NCI-H2081 treated with DMSO at 0.1 percent for 48 hours (cell line): ENCODE measurements at places on chromosomes 12 and 14.

DNA sequence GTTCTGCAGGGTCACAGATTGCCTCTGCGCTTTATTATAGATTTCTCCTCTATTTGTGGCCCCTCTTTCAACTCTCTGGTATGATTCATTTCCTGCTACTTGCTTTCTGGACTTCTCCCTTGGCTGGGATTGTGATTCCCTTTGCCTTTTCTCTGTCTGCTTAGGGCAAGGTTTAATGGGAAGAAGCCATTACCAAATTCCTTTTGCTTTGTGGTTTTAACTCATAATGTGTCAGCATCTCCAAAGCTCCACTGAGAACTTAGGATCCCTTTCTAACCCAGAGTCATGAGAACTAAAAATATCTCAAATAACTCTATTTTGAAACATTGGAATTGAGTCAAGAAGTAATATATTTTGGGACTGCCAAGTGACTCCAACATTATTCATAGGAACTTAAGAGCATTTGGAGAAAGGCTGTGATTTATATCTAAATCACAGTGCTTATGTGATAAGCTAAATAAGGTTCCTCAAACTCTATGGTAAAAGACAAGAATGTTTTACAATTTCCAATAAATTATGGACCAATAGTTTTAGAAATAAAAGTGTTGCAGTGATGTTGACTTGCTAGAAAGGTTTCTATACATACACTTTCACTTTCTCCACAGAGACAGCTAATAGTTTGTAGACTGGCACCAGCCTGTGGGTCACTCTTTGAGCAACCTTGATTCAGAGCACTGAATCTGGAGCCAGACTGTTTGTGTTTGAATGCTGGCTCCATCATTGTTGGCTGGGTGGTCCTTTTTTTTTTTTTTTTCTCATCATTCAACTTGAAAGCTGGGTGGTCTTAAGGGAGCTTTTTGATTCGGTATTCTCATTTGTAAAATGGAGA is 93.9 kb downstream of the DACT1 start:
- DNase-seq, result no peak

DNA sequence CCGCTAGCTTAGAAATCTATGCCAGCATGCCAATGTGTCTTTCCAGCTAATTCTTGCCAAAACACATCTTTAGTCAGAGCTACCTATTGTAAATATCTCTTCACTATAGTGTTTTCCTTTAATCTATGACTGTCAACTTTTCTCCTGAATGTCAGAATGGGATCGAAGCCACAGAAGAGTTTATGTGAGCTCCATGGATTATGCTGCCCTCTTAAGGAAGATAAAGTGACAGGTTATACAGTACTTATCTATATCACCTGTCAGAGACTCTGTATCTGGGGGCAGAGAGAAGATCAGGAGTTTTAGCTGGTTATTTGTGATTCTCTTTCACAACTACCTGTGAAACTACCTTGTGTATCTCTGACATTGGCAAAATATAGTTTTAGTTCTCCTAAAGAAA is 204.3 kb upstream of the SEL1L start:
- DNase-seq, result no peak

- DNase-seq, result no peak
Measured at GRCh38 chr12:57190821-57191220, 25.8 kb upstream of the NXPH4 start.

GRCh38 chr14:45698462-45699134 is 445.6 kb upstream of the MIS18BP1 start:
- no peak for DNase-seq

DNA sequence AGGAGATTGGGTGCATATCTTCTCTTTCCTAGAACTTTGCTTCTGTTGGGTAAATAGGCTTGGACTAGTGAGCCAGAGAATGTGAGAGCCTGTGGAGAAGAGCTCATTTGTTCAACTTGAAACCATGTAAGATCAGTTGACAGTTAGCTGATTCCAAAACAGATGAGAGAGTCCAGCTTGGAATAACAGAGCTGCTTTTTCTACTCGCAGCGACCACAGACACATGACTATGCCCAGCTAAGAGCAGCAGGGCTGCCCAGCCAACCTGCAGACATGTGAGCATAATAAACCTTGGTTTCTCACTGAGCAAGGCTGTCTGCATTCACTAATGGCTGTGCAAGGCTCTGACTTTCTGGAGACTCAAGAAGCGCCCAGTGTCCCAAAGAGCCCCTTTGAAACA is 209.2 kb downstream of the C12orf75 start:
- DNase-seq, result no peak

- no peak for DNase-seq
Measured at GRCh38 chr12:104858611-104859543, 99.2 kb downstream of the SLC41A2 start.
